Inflammatory macrophage treated with lipopolysaccharide for 4 hours (primary cell): ENCODE measurements at places on chromosomes 4 and X.

- DNase-seq, result no peak
Observed at GRCh38 chrX:120517936-120518335, 42.8 kb downstream of the CUL4B start.

DNA sequence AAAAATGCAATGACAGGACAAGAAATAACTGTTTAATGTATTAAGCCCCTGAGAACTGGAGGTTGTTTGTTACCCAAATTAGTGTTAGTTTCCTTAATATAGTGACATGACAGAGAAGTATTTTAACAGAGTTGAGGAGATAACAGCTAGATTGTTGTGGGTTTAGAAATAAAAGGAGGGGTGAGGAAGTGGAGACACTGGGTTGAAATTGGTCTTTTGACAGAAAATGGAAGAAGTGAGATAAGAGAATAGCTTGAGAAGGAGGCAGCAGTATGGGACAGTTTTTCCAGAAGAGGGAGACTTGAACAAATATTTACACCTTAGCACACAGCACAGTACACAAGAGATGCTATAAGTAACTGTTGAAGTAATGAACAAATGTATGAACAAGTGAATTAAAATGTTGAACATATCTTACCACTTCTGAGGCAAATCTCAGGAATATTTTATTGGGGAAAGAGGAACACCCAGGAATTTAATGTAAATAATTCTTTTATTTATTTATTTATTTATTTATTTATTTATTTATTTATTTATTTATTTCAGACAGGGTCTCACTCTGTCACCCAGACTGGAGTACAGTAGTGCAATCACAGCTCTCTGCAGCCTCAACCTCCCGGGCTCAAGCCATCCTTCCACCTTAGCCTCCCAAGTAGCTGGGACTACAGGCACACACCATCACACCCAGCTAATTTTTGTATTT is 58.0 kb upstream of the EGFL6 start:
- no peak for DNase-seq

GRCh38 chr4:1012034-1012739 is 761 bp downstream of the FGFRL1 start:
- no peak for DNase-seq

- peak; percentile 26 for DNase-seq
Observed at GRCh38 chr4:152536545-152537182, 772 bp upstream of the FBXW7 start.

DNA sequence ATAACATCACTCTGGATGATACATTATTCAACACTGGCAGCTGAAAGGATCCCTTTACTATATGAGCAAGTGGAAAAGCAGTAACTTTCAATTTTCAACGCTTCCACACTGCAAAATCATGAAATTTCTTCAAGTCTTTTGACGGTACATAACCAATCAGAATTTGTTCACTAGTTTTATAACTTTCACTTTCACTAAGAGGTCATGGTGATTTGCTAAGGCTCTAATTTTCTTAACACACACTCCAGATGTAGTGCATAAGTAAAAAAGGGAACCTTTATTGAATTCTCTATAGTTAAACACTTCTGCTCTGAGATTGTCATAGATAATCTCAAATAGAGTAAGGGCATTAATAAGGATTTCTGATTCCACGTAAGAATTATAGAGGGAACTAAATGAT is 4.1 kb downstream of the ARMCX2 start:
- DNase-seq, result peak; percentile 78

DNA sequence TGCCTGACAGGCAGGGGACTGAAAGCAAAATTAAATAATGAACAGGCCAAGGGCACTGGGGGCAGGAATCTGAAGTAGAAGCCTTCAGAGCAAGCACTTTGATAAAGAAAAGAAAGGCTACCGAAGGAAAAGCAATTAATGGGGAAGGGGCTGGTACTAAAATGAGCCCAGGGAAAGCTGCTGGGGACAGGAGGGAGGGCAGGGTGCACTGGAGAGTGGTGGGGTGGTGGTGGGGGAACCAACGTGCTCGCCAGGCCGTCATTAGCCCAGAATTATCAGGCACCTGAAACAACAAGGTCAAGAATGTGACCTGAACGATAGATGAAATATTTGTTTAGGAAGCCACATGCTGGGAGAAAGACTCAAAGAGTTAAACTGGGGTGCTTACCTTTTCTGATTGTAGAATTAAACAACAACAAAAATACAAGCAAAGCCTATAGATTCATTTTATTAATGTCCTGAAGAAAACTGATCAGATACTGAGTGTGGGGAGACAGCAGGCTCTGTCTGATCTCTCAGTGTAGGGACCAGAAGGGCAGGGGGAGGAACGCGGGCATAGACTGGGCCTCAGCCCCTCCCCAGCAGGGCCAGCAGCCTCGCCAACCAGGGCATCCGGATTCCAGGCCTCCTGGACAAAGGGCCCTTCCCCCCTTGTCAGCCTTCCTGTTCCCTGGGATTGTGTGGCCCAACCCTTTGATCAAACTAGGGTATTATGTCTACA is 239.7 kb upstream of the KLF3 start:
- DNase-seq, result no peak

DNA sequence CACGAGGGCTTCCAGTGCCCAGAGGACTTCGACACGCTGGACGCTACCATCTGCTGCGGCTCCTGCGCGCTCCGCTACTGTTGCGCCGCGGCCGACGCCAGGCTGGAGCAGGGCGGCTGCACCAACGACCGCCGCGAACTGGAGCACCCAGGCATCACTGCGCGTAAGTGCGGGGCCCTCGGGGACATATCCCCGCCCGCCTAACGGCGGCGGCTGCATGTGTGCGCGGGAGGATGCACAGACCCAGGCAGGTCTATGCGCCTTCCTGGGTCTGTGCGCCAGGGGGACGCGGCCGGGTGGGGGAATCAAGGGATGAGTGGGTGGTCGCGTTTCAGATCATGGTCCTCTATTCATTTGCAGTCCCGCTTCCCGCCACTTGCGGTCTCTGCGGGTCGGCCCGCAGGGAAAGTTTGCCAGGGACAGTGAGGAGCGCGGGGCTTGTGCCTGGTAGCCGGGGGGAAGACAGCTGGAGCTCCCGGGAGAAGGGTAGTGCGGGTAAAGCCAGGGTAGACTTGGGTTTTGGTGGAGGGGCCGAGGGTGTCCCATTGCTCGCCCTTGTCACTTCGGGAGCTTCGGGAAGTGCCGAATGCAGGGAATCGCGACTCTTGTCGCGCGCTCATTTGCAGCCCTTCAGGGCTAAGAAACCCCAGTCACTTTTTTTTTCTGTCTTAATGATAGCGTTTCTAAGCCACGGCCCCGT is 1.0 kb downstream of the SHISA3 start:
- DNase-seq, result no peak

DNA sequence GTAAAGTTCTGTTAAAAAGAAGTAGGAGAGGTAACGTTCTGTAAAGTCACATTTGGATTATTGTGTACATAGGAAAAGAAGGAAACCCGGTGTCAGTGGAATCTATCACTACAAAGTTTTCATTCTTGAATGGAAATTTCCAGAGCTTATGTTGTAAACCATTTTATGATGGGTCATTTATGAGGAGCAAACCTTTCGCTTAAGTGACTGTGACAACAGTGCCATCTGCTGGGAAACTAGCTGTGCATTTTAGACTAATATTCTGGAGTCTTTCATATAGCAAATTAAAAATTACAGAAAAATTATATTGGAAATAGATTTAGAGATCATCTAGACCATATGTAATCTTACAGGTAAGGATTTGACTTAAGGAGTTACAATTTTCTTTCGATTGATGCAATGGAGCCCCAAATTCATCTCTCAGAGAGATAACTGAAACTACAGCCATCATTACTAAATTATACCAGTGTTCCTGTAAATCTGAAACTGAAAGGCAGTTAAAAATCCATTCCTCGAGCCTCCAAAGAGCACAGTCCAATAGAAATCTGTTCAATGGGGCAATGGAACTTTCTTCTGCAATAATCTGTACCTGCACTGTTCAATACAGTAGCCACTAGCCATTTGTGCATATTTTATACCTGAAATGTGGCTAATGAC is 26.9 kb downstream of the ASB9 start:
- peak; percentile 60 for DNase-seq

- no peak for DNase-seq
Observed at GRCh38 chrX:56804867-56805266, 75.8 kb downstream of the NBDY start.

DNA sequence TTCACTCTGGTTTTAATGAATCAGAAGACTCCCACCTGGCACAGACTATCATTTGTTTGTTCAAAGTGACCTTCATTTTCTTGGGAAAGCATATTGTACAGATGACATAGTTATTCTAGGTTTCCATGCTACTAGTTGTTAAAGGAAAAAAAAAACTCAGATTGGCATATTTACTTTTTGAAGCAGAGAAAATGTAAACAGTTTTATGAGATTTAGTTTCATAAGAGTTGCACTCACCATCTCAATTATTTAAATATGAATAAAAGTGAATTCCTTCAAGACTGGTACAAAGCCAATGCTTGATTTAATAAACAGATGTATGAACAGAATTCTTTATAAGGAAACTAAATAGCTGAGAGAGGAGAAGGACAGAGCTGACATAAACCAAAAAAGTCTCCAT is 280.3 kb upstream of the UGT8 start:
- no peak for DNase-seq
